ENCODE measurements at places on chromosomes 7 and 10. TPM values are rescaled to one million over a fixed set of nuclear protein-coding genes. Genes with fewer than 3 reads are reported as not detected.

The NPSR1 gene
- total RNA-seq: not detected

The RPEL1 gene
- total RNA-seq: not detected

The CCL26 gene
- 1.8 TPM for total RNA-seq

The LZTS2 gene
- 129 TPM for total RNA-seq

The EN2 gene
- not detected for total RNA-seq

The AKR1C8 gene
- total RNA-seq: not detected

The RFC2 gene
- total RNA-seq: 8.9 TPM

The ARHGAP22 gene
- total RNA-seq: 85.4 TPM

The TMEM229A gene
- 0.07 TPM for total RNA-seq

The CALCR gene
- total RNA-seq: not detected

The OR6V1 gene
- total RNA-seq: not detected

The PDGFA gene
- total RNA-seq: 91.5 TPM

The ITGA8 gene
- total RNA-seq: 43.7 TPM

The VIPR2 gene
- total RNA-seq: 0.07 TPM

The DKK1 gene
- 134 TPM for total RNA-seq

The THSD7A gene
- total RNA-seq: 0.17 TPM

The CYP2W1 gene
- total RNA-seq: not detected

The TMEM213 gene
- total RNA-seq: not detected

The FAM180A gene
- 51.3 TPM for total RNA-seq

The COX19 gene
- 10.1 TPM for total RNA-seq

The SORCS1 gene
- total RNA-seq: not detected

The KNDC1 gene
- total RNA-seq: 0.86 TPM

The PRF1 gene
- not detected for total RNA-seq

The CAMK2B gene
- total RNA-seq: 0.63 TPM

The JAKMIP3 gene
- total RNA-seq: 0.13 TPM

The UPK3B gene
- 0.46 TPM for total RNA-seq

The LGI1 gene
- total RNA-seq: 0.13 TPM

The GRID2IP gene
- not detected for total RNA-seq

The NKX1-2 gene
- not detected for total RNA-seq

The MYPN gene
- total RNA-seq: 2.3 TPM

The MYH16 gene
- not detected for total RNA-seq

The ZNF467 gene
- total RNA-seq: 1.6 TPM

The ALOX5 gene
- not detected for total RNA-seq

The GDI2 gene
- total RNA-seq: 343 TPM

The RSPH10B2 gene
- total RNA-seq: 0.20 TPM

The HTR7 gene
- 21.2 TPM for total RNA-seq

The RNLS gene
- 9.3 TPM for total RNA-seq
